SK-N-SH (cell line): ENCODE measurements at places on chromosomes 5 and 9.
A peak's percentile ranks its signal among the peaks of the same experiment; 100 is the strongest.

DNA sequence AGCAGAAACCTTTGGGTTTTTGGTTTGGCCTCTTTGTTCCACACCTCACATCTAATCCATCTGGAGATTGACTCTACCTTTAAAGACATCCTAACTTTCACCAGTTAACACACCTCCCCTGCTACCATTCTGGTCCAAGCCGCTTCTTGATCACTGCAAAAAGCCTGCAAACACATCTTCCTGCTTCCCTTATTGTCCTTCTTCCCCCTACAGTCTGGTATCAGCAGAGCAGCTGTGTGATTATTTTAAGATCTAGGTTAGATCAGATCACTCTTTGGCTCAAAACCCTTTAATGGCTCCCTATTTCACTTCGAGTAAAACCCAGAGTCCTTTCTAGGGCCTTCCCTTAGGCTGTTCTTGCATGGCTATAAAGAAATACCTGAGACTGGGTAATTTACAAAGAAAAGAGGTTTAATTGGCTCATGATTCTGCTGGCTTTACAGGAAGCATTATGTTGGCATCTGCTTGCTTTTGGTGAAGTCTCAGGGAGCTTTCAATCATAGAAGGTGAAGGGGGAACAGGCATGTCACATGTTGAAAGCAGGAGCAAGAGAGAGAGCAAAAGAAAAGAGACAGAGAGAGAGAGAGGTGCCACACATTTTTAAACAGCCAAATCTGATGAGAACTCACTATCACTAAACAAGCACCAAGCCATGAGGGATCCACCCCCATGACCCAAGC is 1.5 kb upstream of the TEX10 start:
- DNase-seq = no peak

DNA sequence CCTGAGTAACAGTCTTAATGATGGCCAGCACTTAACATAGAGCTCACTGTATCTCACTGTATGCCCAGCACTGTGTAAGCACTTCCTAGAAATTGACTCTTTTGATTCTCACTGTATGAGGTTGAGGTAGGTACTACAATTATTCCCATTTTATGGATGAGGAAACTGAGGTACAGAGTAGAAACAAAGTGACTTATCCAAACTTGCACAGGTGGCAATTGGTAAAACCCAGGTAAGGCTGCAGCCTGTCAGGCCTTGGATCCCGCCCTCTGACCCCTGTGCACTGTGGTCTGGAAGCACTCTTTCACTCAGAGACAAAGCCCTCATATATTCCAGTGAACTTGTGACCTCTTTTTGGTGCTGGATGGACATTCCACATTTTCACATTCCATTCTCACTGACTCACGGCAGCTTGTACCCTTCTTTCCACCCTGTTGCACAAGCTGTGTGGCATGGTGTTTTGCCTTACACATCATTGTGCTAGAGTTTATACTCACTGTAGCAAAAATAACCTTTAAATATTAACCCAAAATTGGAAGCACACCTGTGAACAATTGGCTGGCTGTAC is 21.7 kb downstream of the ANKRD55 start:
- DNase-seq = no peak

DNA sequence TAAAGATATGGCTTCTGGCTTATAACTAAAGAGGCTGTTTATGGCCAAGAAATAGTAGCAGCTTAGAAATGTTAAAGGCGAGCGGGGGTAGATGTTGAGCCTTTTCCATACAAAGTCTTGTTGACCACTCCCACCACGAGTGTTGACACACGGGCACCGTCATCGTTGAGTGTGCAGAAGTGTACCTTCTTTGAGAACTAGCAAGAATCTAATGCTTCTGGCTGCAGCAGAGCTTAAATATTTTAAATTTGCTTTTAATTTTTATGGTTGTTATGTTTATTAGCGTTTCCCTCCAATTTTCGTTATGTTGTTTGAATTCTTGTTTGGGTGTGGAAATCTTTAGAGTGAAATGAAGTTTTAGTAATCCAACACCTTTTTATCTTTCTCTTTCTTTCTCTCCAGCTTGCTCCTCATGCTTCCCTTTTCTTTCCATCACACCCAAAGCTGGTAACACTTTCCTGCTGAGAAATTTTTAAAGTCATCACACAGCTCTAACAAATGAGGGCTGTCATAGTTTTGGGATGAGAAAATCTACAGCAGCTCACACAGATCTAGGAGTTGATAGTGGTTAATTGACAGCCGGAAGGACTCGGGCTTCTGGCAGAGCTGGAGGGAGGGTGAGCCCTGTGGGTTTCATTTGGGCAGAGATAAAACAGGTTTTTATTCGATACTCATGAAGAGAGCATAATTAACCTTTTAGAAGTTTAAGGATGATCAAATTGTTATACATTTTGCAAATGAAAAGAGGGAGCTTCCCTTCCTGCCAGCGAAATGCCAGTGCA is 120.1 kb upstream of the ZNF608 start:
- peak; percentile 56 for DNase-seq

DNA sequence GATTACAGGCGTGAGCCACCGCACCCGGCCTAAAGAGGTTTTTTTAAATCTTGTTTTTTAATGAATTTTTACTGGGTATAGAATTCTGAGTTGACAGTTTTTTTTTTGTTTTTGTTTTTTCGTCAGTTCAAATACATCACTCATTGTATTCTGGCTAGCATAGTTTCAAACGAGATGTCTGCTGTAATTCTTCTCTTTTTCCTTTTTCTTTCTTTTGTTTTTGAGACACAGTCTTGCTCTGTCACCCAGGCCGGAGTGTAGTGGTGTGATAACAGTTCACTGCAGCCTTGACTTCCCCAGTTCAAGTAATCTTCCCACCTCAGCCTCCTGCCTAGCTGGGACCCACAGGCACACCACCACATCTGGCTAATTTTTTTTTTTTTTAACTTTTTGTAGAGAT is 2.2 kb upstream of the PRRT1B start:
- DNase-seq = no peak

DNA sequence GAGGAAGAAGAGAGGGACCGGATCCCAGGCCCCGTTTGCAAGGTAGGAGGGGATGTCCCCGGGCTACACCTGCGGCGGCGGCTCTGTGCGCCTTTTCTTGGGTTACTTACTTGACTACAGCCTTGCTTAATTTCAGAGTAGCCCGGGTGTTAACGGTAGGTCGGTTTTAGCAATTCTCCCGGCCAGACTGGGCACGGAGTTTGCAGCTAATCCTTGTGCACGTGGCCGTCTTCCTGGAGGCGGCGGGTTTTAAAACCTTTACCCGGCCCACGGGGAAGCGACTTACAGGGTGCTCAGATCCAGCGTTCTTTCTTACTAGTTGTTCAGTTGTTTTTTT is 313 bp downstream of the BRIX1 start:
- no peak for DNase-seq
